Hematopoietic multipotent progenitor cell treated with erythropoietin and hydrocortisone succinate and interleukin-3 and kit ligand, for 8 days (in vitro differentiated cells): ENCODE measurements at places on chromosomes 13 and 19.

GRCh38 chr19:10748927-10749434, 31.1 kb downstream of the DNM2 start:
- peak; percentile 78 for DNase-seq

DNA sequence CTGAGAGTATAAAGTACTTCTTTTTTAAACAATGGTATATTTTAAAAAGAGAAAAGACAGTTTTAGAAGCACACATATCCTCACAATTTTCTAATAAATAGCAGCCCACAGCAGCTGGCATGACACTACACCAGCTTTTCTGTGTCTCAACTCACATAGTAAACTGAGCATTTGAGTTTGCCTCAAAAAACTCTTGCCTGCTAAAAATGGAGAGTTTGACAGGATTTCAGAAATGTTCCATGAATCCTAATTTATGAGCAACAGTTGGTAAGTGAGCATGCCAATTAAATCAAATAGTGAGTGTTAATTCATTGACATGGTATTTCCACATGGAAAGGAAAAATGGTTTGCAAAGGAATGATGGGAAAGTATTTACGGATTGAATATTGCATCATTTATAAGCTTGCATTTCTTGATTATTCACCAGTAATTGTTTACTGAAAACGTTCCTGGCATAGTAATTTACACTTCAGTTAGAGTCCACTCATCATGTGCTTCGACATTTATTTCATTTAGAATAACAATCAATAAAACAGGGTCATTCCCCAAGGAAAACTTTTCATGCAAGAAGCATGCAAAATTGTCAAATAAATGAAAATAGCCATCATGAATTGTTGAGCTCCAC, 323.0 kb downstream of the EFNB2 start:
- DNase-seq, result no peak

DNA sequence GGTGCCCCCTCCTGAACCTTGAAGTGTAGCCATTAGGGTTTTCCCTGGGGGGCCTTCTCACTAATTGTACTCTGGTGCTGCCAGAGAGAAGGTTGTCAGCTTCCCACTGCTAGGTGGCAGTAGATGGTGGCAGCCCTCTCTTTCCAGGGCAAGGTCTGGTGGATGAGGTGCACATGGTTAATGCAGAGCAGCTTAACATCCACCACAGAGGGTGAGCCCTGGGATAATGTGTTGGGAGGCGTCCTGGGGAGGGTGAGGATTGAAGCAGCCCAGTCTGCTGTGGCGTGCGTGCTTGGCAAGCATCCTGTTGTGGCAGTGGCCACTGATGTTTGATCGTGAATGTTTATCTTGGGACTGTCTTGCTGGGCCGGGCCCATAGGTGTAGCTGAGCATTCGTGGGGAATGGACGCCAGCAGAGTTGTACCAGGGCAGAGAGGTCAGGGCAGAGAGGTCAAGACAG, 5.8 kb downstream of the EGLN2 start:
- no peak for DNase-seq

GRCh38 chr13:77703408-77703807, 5.9 kb downstream of the SLAIN1 start:
- DNase-seq, result no peak

GRCh38 chr13:109817591-109818535, 31.5 kb upstream of the IRS2 start:
- no peak for DNase-seq

GRCh38 chr13:48728876-48729275, 75.1 kb downstream of the CYSLTR2 start:
- DNase-seq, result no peak

- DNase-seq, result no peak
These were observed 53.8 kb downstream of the PARP4 start for GRCh38 chr13:24458736-24459135.

- no peak for DNase-seq
These were observed 1.1 kb upstream of the MISP start for GRCh38 chr19:749811-750210.

DNA sequence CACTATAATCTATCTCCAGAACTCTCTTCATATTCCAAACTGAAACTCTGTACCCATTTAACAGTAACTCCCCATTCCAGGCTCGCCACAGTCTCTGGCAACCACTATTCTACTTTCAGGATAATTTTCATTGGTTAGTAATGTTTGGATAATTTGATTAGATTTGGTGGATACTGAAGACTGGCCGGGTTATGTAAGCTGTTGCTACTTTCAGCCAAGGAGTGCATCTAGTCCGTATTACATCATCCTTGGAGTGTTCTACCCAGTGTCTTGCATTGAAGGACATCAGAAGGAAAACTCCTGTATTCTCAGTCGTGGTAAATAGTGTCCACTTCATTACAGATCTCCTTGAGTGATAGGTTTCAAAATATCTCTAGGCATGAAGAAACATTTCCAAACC, 60.5 kb downstream of the PCCA start:
- no peak for DNase-seq

DNA sequence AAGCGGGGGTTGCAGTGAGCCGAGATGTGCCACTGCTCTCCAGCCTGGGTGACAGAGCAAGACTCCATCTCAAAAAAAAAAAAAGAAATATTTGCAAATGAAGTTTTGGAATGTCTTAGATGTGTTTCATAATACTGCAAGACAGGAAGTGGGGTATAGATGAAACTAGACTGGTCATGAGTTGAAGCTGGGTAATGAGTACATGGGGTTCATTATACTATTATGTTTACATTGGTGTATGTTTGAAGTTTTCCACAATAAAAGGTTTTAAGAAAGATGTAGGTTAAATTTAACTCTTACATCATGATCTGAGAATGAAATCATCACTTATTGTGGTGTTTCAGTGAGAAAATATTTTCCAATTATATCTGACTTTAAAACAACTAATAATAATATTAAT, 19.0 kb downstream of the FNDC3A start:
- DNase-seq, result no peak

DNA sequence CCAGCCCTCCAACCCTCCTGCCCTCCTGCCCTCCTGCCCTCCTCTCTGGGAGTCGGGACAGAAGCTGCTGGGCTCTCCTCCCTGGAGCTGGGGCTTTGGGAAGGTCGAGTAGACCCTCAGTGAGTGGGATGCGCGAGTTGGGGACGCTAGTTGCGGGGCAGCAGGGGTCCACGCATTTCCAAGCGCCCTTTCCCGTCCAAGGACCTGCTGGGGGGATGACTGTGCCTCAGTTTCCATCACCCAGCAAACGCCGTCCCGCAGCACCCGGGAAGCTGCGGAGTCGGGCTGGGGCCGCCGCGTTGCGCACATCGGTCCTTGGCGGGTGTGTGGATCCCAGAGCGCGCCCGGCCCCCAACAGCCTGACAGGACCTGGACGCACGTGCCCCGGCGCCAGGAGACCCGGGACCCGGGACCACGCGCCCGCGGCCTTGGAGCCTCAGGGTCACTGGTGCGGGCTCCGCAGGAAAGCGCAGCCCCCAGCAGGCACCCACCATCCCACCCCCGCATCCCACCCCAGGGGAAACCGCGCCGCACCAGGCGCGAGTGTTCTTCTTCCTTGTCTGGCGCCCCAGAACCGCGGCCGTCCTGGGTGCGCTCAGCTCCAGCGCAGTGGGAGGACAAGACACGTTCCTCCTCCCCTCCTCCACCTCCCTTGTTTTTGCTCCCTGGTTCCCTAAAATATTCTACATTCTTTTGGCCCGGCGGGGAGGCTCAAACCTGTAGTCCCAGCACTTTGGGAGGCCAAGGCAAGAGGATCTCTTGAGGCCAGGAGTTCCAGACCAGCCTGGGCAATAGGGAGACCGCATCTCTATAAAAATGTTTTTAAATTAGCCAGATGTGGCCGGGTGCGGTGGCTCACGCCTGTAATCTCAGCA, 9.2 kb downstream of the ONECUT3 start:
- no peak for DNase-seq

GRCh38 chr13:97761796-97762540, 191.5 kb upstream of the IPO5 start:
- no peak for DNase-seq

DNA sequence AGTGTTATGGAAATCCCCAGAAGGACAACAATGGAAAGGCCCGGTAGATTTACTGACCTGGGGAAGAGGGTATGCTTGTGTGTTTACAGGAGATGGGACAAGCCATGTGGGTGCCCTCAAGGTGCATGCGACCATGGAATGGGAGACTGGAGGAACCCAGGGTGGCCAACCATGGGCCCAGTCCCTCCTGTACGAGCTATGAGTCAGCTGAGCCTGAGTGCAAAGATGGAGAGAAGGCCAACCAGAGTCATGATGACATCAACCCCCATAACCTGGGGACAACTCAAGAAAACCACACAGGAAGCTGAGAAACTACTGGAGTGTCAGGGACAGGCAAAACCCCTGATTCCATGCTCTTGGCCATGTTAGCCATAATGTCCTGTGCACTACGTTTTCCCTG, 7.8 kb downstream of the ZNF350 start:
- no peak for DNase-seq

DNA sequence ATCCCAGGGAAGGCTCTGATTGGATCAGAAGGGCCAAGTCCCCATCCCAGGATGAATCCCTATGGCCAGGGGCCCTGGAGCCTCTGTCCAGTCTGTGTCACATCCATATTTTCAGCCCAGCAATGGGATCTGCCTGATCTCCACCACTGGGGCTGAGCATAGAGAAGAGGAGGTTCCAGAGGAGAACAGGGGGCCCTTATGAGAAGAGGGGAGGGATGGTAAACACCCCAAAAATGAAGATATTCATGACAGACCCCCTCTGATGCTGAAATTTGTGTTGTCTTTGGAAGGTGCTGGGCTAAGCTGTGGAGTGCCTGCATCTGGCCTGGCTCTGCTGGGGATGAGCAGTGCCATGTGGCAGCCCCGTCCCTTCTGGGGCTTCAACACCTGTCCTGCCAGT, 14.5 kb downstream of the KLHL26 start:
- no peak for DNase-seq

DNA sequence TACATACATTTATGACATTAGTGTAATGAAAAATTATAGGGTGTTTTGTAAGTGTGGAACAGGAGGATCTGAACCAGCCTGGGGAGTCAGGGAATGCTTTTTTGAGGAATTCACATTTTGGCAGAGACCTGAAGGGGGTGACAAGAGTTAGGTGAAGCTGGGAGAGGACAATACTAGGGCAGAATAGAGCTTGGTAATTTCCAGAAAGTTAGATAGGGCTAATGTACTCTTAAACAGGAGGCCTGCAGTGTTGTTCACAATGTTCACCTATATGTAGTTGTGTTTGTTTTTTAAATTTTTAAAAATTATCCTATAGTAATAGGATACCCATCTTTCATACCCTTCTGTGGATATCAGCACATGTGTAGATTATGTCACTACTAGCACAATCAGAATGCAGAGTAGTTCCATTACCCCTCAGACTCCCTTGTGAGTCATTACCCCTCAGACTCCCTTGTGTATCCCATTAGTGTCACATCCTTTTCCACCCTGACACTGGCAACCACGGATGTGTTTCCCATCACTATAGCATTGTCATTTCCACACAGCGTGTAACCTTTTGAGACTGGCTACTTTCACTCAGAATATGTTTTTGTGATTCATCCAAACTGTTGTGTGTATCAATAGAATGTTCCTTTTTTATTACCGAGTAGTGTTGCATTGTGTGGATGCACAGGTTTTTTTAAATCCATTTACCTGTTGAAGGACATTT, 43.1 kb downstream of the PCCA start:
- no peak for DNase-seq

- DNase-seq, result peak; percentile 13
These were observed 101.0 kb upstream of the SPRY2 start for GRCh38 chr13:80441968-80442367.

DNA sequence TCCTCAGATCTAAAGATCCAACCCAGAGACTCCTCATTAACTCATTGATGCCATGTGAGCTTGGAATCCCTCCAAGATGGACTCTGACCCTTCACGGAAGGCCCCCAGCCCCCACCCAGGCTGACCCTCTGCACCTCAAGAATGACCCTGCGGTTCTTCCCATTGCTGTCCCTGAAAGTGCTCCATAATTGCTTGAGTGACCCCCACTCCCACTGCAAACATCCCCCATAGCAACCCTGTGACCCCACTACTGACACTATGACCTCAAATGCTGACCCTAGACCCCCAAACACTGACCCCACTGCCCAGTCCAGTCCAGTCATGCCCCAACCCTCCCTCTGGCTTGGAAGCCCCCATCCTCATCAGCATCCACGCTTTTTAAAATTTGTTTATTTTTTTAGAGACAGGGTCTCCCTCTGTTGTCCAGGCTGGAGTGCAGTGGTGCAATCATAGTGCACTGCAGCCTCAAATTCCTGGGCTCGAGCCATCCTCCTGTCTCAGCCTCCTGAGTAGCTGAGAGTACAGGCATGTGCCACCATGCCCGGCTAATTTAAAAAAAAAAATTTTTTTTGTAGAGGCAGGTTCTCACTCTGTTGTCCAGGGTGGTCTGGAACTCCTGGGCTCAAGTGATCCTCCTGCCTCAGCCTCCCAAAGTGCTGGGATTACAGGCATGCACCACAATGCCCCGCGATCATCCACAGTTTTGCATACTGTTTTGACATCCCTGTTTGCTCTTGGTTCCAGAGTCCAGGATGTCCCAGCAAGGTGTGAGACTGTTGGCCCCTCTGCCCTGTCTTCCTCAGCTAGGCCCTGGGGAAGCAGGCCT, 855 bp downstream of the LYL1 start:
- peak; percentile 26 for DNase-seq

DNA sequence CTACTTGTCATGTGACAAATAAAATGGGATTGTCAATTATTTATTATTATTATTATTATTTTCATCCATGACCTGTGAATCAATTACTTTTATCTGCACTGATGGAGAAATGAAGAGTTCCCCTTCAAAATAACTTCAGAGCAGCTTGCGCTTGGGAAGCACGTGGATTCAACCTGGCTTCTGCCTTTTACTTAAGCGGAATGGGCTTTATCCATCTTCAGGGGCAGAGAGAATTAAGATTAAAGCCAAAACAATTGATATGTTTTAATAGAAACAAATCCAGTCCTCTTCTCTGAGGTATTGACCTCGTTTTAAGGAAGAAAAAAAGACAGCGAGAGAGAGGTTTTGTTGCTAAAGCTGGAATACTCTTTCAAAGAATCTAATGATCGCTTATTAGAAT, 876 bp downstream of the SACS start:
- DNase-seq, result no peak

- DNase-seq, result no peak
These were observed 37.8 kb downstream of the SKA3 start for GRCh38 chr13:21138561-21138960.
